ENCODE measurements at places on chromosomes 4 and X. TPM values are rescaled to one million over a fixed set of nuclear protein-coding genes. Genes with fewer than 3 reads are reported as not detected.
A peak's percentile ranks its signal among the peaks of the same experiment; 100 is the strongest.

DNA sequence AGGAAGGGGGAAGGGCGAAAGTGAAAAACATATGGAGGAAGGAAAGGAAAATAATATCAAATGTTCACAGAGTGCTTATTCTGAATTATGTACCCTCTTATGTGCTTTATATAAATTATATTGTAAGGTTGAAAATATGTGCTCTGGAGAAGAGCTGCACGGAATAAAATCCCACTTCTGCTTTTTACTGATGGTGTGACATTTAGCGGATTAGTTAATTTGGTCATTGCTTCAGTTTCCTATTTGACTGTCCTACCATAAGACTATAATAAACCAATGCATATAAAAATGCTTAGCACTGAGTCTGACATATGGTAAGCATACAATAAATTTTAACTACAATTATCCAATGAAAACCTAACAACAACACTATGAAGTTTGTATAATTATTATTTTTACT lies 86.2 kb downstream of the NPFFR2 start:
- DNase-seq: no peak

GRCh38 chrX:56564921-56565840 lies 1.8 kb downstream of the UBQLN2 start:
- DNase-seq: peak; percentile 50

- no peak for DNase-seq
Observed at GRCh38 chr4:23484689-23485088, 405.2 kb downstream of the PPARGC1A start.

DNA sequence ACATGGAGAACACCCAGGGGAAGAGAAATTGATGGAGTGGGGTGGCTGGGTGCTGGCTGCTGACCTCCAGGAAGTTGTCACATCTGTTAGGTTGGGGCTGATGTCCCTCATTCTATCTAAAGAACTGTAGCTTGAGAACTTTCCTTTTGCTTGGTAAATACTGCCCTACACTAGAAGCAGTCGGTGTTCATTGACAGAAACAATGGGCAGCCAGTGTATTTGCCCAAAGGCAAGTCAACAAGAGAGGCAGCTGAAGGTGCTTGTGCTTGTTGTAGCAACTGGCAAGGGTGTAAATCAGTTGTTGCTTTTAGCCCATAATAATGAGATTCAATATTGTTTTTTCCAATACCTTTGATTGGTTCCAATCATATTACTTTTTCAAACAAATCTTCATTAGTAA lies 956 bp downstream of the TMEM154 start:
- no peak for DNase-seq

Gene CFP
- polyA plus RNA-seq: 3.4 TPM
